Astrocyte (in vitro differentiated cells and primary cell): ENCODE measurements at places on chromosomes 6 and 20. TPM values are rescaled to one million over a fixed set of nuclear protein-coding genes. Genes with fewer than 3 reads are reported as not detected.

CCN6 gene
- total RNA-seq, result not detected in 2 replicates

GRCh38 chr20:52003415-52003814 lies 188.2 kb downstream of the ZFP64 start:
- DNase-seq, result no peak

FNDC1 gene
- total RNA-seq, result 6.3 and 8.6 TPM in 2 replicates

DNA sequence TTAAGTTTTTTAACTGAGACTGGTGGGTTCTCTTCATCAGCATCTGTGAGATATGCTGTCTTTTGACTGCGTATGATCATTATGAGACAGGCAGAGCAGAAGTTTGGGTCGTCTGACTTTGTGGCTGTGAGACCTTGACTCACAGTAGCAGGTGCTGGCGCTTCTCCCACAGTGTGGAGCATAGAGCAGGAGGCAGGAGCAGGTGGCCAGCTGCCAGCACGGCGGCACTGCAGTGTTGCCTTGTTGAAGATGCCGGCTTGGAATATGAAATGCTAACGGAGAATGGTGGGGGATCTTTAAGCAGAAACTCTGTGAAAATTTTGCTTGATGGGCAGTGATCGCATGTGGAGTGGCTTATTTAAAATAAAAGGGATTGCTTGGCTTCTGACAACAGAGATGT lies 105.0 kb downstream of the TIAM2 start:
- DNase-seq, result peak; percentile 83

DNA sequence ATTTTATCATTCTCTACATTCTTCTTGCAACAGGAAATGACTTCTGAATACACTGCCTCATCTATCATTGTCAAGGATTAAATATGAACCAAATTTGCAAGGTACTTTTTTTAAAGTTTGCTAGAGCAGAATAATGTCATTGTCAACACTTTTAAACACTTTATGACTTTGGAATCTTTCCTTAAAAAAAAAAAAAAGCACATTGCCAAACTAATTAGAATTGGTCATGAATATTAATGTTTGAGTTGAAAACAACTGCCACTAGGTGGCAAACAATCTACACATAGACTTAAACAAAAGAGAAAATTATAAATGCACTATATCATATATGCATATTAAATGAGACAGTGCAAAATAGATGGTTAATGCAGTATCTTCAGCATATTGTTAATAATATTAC lies 32.5 kb upstream of the TMEM244 start:
- DNase-seq, result peak; percentile 20

DNA sequence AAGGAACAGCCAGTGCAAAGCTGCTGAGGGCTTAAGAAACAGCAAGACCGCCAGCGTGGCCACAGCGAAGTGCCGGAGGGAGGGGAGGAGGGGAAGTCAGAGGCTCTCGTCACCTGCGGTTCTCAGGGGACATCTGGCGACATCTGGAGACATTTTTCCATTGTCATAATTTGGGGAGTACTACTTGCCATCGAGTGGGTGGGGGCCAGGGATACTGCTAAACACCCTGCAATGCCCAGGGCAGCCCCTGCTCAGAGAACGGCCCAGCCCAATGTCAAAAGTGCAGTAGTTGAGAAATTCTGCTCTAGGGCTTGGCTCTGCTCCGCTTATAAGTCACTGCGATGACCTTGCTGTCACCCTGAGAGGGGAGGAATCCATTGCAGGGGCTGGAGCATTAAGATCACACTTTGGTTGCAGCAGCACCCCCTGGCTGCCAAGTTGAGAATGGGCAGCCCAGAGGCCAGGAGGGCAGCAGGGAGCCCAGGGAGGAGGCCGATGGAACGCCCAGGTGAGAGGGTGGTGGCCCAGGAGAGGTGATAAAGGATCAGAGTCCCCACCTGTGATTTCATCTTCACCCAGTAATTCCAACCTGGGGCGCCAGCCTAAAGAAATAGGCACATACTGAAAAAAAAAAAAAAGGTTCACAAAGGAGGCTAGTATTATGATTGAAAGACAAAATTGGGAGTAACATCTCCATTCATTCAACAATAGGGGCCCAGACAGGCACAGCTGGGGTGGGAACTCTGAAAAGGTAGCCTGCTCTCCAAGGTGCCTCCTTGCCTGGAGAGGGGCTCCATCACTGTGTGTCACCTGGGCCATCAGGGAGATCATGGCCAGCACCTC lies 218.2 kb downstream of the BMP7 start:
- no peak for DNase-seq

DNA sequence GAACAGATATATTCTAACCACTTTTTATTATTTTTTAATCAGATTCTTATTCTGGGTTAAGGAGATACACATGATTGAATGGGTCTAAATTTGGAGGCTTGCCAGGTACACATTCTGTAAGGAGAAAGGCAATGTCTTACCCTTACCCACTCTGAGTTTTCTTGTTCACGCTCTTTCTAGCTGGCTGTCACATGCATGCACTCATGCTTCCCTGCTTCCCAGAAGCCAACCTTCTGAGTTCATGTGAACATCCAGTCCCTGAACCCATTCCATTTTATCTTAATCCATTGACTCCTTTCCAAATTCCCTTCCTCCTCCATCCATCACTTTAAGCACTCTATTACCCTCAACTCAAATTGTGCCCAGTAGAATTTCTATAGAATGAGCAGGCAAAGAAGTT lies 17.5 kb upstream of the MOCS1 start:
- DNase-seq, result peak; percentile 5

GRCh38 chr6:2793534-2794151 lies 28.4 kb downstream of the WRNIP1 start:
- peak; percentile 32 for DNase-seq
